ENCODE measurements at places on chromosomes 3 and 15.

- DNase-seq = no peak
These were observed 435.0 kb downstream of the MECOM start for GRCh38 chr3:169228522-169228921.

- DNase-seq = no peak
These were observed 14.6 kb downstream of the PLXNA1 start for GRCh38 chr3:126997455-126998038.

GRCh38 chr3:3744826-3745225 is 54.4 kb upstream of the LRRN1 start:
- no peak for DNase-seq

DNA sequence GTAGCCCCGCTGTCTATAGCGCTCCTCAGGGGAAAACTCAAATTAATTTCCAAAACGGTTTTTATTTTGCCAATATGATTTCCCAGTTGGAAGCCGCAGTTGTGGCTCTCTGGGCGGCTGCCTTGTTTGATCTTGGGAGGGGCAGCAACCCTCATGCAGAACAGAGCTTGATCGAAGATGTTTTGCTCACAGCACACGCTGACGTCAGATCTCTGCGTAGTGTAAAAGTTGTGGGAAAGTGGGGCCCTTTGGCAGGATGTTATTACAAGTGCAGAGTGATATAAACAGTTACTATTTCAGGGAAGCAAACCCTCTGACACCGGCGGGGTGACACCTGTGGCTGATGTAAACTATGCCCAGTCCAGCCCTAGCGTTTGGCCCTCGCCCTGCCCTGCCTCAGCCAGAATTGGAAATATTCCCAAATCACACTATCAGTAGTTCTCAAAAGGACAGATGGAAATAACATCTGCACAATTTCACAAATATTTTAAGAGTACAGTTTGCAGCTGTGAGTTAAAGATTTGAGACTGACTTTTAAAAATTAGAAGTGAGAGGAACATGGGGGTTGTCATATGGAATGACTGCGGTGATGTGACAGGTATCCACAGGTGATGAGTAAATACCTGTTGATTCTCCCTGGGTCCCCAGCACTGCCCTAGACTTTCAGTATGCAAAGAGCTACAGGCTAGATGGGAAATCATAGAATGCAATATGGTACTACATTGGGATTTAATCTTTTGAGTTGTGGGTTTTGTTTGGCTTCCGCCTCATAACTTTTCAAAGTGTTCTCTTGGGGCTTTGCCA is 1.7 kb downstream of the SYNM start:
- DNase-seq = no peak

DNA sequence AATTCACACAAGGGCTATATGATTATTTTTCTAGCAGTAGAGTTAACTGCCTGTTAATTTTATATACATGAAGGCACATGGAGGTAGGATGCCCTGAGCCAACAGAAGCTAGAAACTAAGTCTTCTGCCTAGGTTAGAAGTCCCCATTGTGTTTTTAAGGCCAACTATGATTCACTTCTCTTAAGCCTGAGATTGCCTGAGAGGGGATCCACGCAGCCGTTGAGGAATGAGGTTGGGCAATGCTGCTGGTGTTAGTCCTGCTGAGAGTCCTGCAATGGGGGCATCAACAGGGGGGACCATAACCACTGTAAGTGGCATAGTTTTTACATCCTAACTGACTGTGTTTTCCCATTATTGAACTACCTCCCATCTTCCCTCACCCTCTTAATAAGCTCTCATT is 60.1 kb upstream of the PFN2 start:
- DNase-seq = no peak

DNA sequence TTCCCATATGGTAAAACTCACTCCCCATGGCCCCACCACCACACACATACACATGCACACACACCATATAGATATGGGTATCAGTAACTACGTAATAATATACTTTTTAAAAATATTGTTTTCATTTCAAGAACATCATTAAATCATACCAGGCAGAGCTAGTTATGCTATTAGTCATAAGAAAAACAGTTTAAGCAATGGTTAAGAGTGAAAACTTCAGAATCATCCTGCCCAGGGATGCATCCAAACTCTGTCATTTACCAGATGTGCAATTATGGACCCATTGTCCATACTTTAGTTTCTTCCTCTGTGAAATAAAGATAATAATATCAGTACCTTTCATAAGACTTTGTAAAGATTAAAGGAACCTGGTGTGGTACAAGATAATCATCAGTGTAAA is 608.3 kb downstream of the RBMS3 start:
- no peak for DNase-seq

Measured in activated T-helper 1 cell treated with anti-CD3 and anti-CD28 coated beads, Interleukin-2, amount 50 U/mL, for 16 hours (primary cell).